ENCODE measurements at places on chromosomes 7 and 10.

DNA sequence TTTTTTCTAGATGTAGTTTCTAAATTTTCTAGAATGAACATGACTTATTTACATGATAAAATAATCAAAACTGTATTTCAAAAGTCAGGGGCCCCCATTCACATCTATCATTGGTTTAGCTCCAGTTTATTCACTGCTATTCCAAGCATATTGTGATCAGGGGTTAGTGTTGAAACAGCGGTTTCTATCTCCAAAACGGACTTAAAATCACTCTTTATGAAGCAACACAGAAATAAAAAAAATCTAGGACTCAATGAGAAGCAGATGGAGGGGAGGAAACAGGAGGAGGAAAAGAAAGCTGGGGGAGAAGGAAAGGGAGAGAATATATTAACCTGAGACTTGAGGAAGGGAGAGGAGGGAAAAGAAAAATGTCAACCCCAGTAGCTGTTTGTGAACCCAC lies 14.8 kb upstream of the CH25H start:
- no peak for DNase-seq

GRCh38 chr7:158824028-158824427 lies 5.3 kb downstream of the ESYT2 start:
- DNase-seq: peak; percentile 44

DNA sequence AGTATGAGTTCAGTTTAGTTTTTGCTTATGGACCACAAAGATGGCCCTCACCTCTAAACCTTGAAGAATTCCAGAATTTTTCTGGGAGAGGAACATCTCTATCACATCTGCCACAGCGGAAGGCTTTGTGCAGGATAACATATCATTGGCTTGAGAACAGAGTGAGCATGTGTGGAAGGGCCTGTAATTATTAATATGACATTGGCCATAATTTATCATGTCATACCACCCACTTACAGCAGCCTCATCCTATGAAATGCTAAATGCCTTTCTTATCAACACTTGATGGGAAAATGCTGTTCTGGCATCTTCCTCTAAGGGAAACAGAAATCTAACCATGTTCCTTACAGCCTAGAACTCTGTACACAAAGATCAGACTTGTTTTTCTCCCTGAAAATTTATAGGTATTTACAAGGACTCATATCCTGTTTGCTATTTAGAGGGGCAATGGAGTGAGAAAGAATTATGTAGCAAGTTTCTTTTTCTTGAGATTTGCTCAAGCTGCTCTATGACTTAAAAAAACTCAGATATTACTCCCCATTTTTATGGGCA lies 817.3 kb downstream of the LRMDA start:
- DNase-seq: no peak

DNA sequence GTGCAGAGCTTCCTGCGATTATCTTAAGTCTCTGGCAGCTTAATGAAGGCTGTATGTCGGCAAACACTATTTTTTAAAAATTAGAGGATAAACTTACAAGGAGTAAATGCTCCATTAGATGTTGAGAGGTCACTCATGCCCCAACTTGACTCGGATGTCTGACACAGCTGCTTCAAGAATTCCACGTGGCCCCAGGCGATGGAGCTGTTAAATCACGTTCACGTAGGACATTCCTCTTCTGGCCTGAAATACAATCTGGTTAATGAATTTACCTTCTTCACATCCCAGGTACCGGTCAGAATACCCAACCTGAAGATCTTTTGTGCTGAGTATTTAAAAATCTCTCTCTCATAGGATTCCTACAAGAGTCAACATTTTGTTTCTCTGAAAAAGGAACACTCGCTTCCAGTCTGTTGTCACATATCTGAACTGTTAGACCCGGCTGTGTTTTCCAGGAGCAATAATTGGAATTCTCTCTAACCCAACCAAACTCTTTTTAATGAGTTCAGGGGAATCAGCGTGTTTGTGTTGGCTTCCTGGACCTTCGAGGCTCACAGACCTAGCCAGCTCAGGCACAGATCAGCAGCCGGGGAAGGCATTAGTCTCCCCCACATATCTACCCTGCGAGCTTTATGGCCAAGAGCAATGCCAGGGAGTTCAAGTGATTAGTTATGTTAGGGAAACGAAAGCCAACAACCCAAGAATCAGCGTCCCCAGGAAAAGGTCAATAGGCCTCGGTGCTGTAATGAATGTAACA lies 284.9 kb downstream of the FGFR2 start:
- DNase-seq: no peak

- no peak for DNase-seq
Measured at GRCh38 chr10:14184841-14185315, 145.8 kb downstream of the FRMD4A start.

GRCh38 chr10:52609626-52610240 lies 162.9 kb downstream of the MBL2 start:
- no peak for DNase-seq

All from activated CD8-positive, alpha-beta memory T cell treated with anti-CD3 and anti-CD28 coated beads for 4 hours (primary cell).